ENCODE measurements at places on chromosomes 5 and 9.

DNA sequence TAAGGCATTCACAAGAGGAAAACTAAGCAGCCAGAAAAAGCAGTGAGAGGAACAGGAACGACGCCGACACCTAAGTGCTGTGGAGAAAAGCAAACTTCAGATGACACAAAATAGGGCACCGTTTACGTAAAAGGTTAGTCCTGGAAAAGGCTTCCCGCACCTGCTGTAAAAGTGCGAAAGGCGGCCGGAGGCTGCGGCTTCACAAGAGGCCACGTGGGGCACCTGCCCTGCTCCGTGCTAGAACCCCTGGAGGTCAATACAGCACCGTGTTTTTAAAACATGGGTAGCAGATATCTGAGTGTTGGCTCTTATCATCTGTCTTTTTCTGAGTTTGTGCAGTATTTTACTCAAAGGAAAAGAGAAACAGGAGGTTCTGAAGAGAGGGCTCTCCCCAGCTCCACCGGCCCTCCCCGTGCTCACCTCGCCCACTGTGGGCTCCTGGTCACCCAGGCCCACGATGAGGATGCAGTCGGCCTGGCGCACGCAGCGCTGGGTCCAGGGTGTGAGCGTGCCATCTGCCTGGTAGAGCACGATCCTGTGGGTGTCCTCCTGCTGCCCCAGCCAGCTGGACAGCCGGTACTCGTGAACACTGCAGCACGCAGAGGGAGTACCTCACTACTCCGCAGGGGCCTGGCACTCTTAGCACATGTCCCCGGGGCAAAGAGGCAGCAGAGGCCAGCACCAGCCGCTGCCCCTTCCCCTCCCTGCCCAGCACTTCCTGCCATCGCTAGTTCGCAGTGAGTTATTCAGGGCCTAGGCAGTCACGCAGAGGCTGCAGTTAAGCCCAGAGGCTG lies 21.0 kb upstream of the NSMF start:
- DNase-seq, result no peak

DNA sequence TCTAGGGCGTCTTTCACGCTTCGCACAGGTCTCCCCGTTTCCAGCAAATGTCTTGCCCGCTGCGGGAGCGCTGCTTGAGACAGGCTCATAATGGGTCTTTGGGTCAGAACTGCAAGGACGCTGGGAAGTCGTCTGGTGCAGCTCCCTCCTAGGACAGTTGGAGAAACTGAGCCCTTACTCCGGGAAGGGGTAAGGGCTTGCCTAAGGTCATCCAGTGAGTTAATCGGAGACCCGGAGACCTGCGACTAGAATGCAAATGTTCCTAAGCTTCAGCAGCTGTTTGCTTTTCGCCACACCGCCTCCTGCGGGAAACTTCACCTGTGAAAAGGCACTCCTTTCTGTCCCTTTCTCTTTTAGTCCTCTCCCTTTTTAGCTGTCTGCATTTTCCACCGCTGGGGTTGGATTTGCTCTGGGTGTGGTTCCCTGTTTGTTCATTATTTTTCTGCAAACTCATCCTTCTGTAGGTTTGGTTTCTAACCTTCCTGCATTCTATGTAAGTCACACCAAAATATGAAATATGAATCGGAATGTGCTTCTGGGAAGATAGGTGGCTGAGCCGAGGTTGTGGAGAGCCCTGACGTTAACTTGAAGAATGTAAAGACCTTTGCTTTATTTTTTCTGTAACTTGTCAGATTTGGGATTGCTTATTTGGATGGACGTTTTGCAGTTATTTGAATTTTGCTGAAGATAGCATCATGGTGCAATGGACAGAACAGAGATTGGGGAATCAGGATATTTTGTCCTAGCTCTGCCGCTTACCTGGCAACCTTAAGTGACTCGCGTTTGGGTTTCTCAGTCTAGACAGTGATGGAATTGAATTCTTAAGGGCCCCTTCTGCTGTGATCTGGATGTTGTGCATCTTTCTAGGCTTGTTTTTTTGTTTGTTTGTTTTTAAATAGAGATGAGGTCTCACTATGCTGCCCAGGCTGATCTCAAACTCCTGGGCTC lies 909 bp downstream of the SLC36A1 start:
- DNase-seq, result no peak

- no peak for DNase-seq
These were observed 143.0 kb downstream of the CARTPT start for GRCh38 chr5:71862087-71862486.

- DNase-seq, result no peak
These were observed 2.8 kb upstream of the RICTOR start for GRCh38 chr5:39076757-39077728.

DNA sequence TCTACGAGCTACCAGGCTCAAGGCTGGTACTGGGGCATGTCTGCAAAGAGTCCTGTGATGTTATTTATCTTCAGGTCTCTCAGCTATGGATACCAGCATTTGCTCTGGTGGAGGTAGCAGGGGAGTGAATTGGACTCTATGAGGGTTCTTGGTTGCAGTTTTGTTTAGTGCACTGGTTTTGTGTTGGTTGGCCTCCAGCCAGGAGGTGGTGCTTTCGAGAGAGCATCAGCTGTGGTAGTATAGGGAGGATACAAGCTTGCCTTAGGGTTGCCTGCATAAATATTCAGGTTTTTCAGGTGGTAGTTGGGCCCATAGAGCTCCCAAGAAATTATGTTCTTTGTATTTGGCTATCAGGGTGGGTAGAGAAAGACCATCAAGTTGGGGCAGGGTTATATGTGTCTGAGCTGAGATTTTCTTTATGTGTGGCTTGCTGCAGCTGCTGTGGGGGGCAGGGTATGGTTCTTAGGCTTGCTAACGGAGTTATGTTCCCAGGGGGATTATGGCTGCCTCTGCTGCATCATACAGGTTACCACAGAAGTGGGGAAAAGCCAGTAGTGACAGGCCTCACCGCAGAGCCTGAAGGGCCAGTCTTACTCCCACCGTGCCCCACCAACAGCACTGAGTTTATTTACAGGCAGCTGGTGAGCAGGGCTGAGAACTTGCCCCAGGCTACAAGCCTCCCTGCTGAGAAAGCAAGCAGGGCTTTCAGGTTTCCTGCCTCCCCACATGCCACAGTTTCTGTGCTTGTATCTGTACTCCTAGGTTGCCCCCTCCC lies 9.7 kb upstream of the RIOK2 start:
- DNase-seq, result no peak

GRCh38 chr9:99103901-99104458 lies 933 bp upstream of the TGFBR1 start:
- DNase-seq, result no peak

DNA sequence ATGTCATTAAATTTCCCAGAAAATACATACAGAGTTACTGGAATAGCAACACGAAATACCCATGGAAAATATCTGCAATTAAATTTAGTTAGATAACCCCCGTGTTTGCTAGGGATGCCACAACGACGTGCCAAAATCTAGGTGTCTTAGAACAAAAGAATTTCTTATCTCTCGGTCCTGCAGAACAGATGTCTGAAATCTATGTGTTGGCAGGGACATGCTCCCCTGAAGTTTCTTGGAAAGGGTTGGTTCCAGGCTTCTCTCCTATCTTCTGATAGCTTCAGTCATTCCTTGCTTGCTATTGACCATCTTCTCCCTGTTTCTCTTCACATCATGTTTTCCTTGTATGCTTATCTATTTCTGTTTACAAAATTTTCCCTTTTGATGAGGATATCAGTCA lies 1067.0 kb downstream of the CDH18 start:
- no peak for DNase-seq

GRCh38 chr9:134475011-134475790 lies 148.9 kb downstream of the RXRA start:
- no peak for DNase-seq

GRCh38 chr9:69945671-69946141 lies 97.9 kb upstream of the MAMDC2 start:
- DNase-seq, result no peak

GRCh38 chr5:142783601-142784341 lies 13.6 kb downstream of the ARHGAP26 start:
- DNase-seq, result no peak

DNA sequence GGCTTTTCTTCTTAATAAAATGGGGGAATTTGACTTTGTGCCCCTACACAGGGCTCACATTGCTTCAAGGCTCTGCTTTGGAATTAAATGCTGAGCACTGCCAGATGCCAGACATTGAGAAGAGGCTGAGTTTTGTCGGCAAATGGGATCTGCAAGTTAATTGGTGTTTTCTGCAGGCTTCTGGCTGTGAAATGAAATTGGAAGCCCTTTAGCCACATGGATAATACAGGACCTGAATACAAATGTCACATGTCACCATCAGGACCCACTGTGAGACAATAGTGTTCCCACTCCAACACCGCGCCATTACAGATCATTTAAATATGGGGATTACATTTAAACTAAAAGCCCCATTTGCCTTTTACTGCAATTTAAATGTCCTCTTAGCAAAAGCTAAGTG lies 164.4 kb downstream of the ZSWIM6 start:
- DNase-seq, result no peak

GRCh38 chr9:38024036-38024681 lies 44.9 kb downstream of the SHB start:
- DNase-seq, result no peak

DNA sequence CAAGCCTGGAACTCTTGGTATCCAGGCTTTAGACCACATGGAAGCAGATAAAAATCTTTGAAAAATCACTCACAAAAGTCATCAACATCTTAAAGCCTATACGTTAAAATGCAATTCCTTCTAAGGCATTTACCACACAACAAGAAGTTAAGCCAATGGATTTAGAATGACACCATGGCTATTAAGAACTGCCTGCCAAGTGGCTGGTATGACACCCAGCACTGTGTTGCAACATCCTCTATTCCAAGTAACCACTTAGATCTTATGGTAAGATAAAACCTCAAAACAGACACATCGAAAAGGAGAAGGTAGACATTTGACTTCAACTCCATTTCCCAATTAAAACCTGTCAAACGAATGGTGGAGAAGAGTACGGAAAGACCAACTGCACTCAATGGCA lies 344.2 kb upstream of the SLC30A5 start:
- DNase-seq, result no peak

- no peak for DNase-seq
These were observed 482.9 kb downstream of the TMEM38B start for GRCh38 chr9:106177216-106177615.

GRCh38 chr9:104276709-104277245 lies 182.7 kb downstream of the SMC2 start:
- DNase-seq, result no peak

GRCh38 chr5:123427281-123427680 lies 4.1 kb upstream of the CEP120 start:
- DNase-seq, result no peak

- DNase-seq, result no peak
These were observed 333.7 kb downstream of the ELAVL2 start for GRCh38 chr9:23492126-23493002.

- DNase-seq, result no peak
These were observed 56.5 kb upstream of the CDKN2B start for GRCh38 chr9:22065431-22066200.

DNA sequence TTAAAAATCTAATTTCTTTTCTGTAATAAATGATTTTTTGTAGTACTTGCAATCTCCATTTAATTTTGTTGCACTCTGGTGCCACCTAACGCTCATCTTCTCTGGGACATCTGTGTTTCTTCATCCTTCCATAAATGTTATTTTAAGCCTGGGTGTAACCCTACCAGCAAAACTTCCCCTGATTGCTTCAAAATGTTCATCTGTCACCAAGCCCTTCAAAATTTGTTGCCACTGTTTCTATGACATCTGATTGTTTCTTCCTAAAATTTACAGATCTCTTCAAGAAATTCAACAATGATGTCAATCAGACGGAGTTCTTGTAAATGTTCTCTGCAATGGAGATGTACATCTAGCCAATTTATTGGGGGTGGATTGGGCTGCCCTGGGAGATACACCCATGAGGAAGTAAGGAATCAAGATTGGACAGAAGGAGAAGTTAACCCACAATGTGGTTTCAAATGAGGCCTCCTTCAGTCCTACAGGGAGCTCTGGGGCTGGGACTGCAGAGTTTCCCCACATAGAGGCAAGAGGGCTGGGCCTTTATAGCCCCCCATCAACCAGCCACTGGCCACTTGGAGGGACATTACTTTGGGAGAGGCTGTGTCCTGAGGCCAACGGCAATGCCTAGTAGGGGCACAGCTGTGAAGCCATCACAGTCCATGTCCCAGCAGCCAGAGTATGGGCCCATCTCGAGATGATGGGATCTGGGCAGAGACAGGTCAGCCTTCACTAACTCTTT lies 23.3 kb downstream of the MCTP1 start:
- no peak for DNase-seq

DNA sequence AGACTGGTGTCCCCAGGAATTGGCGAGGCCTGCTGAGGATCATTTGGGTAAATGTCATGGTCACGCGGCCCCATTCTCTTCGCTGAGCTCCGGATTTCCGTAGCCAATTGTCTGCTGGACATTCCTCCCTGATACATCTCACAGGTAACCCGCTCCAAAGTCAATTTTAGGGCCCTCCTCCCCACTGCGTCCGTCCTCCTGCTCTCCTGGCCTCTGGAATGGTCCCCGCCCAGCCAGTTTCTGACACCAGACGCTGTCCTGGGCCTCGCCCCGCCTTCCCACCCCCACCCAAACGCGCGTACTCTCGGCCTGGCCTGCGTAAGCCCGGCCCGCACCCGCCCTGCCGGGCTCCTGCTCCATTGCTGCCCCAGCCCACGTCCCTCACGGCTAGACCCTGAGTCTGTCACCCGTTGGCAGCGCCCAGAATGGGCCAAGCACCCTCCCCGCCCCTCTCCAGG lies 202.0 kb downstream of the AUH start:
- no peak for DNase-seq

GRCh38 chr9:14907360-14907685 lies 2.9 kb downstream of the FREM1 start:
- DNase-seq, result no peak

DNA sequence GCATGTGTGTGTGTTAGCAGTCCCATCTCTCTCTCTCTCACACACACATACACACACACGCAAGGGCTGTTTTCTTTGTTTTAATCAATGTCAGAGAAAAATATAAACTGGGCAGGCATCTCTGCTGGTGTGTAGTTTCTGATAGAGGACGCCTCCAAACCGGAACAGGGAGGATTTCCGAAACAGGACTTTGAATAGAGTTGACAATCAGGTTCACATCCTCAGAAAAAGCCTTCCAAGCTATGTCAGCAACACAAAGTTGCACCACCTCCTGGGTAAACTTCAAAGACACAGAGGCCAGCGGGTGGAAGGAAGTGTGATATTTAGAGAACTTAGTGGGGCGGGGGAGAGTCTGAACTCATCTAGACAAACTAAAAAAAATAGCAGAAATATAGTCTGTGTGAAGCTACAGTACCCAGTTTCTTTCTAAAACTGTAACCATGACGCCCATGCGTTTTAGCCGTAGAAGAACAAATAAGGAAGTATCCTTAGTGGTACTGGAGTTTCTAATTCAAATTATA lies 1.2 kb downstream of the ST8SIA4 start:
- no peak for DNase-seq

Measured in stimulated activated CD8-positive, alpha-beta memory T cell treated with anti-CD3 and anti-CD28 coated beads, Interleukin-15, amount 100 ng/mL, for 4 hours (primary cell).